SIG-M5 (cell line): ENCODE measurements at places on chromosomes 7 and 10.

- DNase-seq = no peak
Observed at GRCh38 chr7:15802425-15802824, 115.9 kb upstream of the MEOX2 start.

DNA sequence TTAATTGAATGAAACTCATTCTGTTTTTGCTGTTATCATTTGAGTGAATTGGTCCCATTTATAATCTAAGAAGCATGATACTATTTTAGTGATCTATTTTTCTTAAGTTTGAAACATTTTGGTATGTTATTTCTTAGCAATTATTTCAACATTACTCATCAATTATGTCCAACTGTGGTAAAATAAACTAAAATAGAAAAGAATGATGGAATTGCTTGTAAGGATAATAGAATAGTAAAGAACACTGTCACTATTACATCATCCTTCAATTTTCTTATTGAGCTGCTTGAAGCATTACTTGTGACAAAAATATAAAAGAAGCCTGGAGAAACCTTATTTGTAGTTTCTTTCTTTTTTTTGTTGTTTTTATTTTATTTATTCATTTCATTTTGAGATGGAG lies 42.4 kb downstream of the ZNF487 start:
- no peak for DNase-seq

- DNase-seq = no peak
Observed at GRCh38 chr10:3881622-3882021, 96.6 kb upstream of the KLF6 start.

- DNase-seq = no peak
Observed at GRCh38 chr7:129163875-129164544, 19.5 kb downstream of the TSPAN33 start.

DNA sequence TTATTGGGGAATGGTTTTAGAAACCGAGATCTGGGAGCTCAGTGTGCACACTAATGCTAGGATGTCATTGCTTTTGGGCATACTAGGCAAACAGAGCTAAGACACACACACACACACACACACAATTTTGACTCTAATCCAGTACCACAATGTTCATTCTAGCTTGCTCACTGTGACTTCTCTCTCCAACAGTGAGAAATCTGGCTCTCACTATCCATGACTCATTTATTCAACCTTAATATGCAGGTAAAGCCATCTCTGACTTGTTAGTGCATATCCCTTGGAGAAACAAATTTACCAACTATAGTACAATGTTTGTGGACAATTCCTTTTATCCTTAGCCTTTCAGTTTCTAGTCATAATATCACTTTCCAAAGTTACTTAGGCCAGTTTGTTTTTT lies 5.9 kb upstream of the BMS1 start:
- DNase-seq = no peak

DNA sequence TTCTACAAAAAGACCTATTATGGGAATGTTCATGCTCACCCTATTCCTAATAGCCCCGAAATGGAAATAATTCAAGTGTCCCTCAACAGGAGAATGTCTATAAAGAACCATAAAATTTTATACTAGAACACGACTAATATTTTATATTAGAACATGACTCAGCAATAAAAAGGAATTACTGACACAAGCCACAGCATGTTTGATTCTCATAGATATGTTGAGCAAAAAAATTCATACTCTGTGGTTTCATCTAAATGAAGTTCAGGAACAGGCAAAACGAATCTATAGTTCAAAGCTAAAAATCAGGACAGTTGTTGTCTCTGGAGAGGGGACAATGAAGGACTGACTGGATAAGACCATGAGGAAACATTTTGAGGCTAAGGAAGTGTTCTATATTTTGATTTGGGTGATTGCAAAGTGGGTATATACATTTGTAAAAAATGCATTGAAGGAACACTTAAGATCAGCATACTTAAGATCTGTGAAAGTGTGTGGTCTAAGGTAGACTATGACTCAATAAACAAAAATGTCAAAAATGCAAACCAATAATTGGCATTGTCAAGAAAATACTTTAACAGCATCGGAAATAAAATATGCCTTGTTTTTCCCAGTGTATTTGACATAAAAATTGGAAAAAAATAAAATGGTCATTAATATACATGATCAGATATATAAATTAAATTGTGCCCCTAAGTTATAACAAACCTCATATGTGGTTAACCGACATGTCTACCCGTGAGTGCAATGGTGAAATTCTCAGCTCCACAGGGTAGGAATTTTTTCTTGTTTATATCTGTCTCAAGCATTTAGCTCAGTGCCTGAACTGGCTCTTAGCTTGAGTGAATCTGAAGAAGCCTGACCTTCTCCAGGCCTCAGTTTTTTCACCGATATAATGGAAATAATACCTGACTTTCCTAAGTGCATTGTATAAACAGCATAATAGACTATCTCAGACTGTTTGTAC lies 124.9 kb upstream of the CTTNBP2 start:
- DNase-seq = no peak

DNA sequence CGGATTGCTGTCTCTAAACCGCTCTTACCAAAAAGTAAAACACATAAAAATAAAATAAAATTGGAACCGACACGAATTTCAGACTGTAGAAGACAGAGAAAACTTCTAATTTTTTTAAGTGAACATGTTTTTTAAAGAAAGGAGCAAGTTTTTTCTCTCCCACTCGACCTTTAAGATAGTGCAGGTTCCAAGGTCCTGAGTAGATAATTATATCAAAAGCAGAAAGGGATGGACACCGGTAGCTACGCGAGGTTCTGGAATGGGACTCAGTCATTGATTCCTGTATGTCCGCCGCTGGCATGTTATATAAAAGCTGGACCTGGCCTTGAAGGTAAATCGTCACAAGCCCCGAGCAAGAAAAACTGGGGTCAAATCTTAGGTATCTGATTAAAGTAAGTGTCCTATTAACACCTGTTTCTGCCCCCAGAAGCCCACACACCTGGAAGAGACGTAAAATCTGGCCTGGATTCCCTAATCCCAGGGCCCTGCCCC lies 462 bp upstream of the CISD1 start:
- DNase-seq = no peak

DNA sequence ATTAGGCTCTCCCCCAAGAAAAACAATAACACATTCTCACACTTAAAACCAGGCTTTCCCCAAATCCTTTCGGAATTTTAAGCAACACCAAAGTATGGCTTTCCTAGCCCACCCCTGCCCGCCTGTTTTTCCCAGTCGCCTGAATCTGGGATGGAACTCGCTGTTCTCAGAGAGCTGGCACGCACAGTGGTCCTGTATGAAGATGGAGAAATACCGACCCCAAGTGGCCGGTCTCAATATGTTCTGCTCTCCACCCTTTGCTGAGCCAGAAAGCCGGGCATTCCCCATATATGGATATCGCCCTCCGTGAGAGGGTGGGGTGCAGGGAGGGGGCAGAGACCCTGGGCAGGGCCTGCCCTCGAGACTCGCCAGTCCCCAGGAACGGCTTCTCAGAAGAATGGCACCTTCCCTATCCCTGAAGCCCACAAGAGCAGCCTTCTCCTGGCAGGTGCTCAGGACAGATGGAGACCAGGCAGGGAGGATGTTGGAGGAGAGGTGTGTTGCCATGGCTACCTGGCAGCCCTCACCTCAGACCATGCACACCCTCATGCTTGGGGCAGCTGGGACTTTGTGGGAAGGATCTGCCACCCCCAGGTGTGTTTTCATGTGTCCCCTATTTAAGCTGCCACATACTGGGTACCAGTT lies 3.4 kb downstream of the TACR2 start:
- no peak for DNase-seq

- no peak for DNase-seq
Observed at GRCh38 chr7:96308950-96309263, 13.0 kb downstream of the SLC25A13 start.
